NCI-H1417 treated with DMSO at 0.1 percent for 48 hours (cell line): ENCODE measurements at places on chromosomes 7 and 10.

GRCh38 chr7:118239014-118239413 is 14.5 kb downstream of the ANKRD7 start:
- DNase-seq = no peak

- DNase-seq = no peak
These were observed 854.1 kb downstream of the LRMDA start for GRCh38 chr10:76285515-76285914.

- peak; percentile 15 for DNase-seq
These were observed 1.1 kb upstream of the GTF2I start for GRCh38 chr7:74656441-74656836.

DNA sequence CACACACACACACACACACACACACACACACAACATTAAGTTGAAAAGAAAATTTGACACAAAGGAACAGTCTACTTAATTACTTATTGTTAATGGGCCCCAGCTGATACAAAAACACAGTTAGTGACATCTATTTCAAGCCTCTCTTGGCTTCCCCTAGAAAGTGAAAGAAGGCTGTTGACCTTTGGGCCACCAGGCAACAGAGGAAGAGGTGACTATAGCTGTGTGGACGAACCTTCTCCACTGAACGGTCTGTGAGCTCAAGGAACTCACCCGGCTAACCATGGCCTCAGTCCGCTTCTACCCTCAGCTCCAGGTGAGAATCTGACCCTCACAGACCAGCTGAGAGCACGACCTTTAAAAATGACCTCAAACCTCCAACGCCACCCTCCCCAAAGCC is 32.9 kb upstream of the CALN1 start:
- DNase-seq = no peak

- no peak for DNase-seq
These were observed 102.9 kb upstream of the NFE2L3 start for GRCh38 chr7:26049081-26049480.

- DNase-seq = no peak
These were observed 134.0 kb downstream of the TPST1 start for GRCh38 chr7:66339141-66339540.

GRCh38 chr10:12971001-12971788 is 30.3 kb downstream of the CCDC3 start:
- DNase-seq = no peak

DNA sequence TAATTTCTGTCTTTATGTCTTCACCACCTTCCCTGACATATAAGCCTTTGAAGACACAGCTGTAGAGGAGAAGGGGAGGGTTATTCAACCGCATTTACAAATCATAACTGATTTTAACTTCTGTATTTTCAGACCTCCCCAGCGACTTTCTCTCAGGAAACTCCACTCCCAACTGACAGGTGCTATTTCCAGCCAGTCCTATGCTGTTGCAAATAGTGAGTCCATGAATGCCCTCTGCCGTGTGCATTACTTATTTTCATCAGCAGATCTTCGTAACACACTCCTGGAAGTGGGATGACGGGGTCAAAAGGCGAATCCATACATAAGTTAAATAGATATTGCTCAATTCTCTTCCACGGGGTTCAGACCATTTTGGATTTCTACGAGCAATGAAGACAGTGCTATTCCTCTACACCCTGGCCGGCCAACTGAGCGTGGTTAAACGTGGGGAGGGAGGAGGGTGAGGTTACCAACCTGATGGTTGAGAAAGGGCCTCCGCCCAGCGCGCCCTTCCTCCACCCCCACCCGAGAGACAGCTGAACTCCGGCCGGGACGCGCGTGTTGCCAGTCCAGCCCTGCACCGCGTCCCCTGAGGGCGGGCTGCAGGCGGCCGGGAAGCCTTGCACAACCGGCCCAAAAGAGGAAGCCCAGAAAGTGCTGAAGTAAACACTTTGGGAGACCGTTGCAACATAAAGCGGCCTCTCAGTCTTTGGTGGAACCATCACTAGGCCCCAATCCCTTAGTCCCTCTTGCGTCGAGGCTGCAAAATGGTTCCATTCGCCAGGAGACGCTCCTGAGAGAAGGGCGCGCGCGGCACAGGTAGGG is at the start of gene APBB1IP:
TSS of gene APBB1IP (plus strand) at position 705 of the 825 bp plus-strand sequence. CDS start 53,986 bp downstream, outside the sequence.
- DNase-seq = no peak

- no peak for DNase-seq
These were observed 149.2 kb downstream of the RAPGEF5 start for GRCh38 chr7:22207724-22208225.
